ENCODE measurements at places on chromosomes 16 and 17.

DNA sequence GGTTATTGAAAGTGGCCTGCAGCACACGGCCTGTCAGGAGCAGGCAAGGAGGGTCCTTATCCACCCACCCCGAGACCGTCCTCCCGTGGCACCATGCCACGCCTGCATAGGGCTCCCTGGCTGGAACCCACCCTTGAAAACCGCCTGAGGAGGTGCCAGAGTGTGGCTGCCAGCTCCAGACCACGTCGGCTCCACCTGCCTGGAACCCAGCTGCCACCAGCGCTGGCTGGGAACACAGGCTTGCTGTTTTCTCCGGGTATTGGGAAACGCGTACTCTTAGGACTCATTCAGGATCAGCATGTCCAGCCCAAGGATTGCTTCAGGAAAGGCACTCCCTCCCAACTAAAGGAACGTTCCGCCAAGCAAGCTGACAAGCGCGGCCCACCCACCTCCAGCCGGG is 6.7 kb downstream of the ARL16 start:
- no peaks in the 10 kb centered on the region for H3K4me1 ChIP-seq
- H3K36me3 ChIP-seq = peaks cover 42% of the 10 kb centered on the region
- H3K4me3 ChIP-seq = no peak overlapping the region
- no peaks in the 10 kb centered on the region for H3K27me3 ChIP-seq
- H3K27ac ChIP-seq = no peak overlapping the region

- H3K4me3 ChIP-seq = no peak overlapping the region
- H3K27ac ChIP-seq = no peak overlapping the region
- H3K27me3 ChIP-seq = no peaks in the 10 kb centered on the region
- DNase-seq = no peak
These were observed 49.4 kb downstream of the MYH10 start for GRCh38 chr17:8580952-8581658.

- no peak overlapping the region for H3K4me3 ChIP-seq
- DNase-seq = no peak
- no peaks in the 10 kb centered on the region for H3K27me3 ChIP-seq
- H3K36me3 ChIP-seq = no peaks in the 10 kb centered on the region
- no peak overlapping the region for H3K27ac ChIP-seq
These were observed 76.1 kb downstream of the KANSL1 start for GRCh38 chr17:46117117-46117516.

DNA sequence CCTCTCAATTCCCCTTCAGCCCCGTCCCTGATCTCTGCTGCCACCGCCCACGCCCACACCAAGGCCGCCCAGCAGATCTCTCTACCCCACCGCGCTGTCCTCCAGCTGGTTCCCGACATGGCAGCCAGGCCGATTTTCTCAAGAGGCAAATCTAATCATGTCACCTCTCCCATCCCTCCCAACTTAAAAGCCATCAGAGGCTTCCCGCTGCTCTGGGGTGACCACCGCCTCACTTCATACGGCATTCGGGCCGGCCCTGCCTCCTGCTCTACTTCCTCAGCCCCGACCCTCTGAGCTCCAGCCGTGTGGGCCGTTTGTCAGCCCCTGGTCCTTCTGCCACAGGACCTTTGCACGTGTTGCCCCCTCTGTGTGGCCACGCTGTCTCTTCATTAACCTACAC is 63.2 kb downstream of the RPH3AL start:
- no peak for DNase-seq
- no peaks in the 10 kb centered on the region for H3K4me1 ChIP-seq
- H3K27ac ChIP-seq = no peak overlapping the region
- peaks cover 61% of the 10 kb centered on the region for H3K27me3 ChIP-seq

DNA sequence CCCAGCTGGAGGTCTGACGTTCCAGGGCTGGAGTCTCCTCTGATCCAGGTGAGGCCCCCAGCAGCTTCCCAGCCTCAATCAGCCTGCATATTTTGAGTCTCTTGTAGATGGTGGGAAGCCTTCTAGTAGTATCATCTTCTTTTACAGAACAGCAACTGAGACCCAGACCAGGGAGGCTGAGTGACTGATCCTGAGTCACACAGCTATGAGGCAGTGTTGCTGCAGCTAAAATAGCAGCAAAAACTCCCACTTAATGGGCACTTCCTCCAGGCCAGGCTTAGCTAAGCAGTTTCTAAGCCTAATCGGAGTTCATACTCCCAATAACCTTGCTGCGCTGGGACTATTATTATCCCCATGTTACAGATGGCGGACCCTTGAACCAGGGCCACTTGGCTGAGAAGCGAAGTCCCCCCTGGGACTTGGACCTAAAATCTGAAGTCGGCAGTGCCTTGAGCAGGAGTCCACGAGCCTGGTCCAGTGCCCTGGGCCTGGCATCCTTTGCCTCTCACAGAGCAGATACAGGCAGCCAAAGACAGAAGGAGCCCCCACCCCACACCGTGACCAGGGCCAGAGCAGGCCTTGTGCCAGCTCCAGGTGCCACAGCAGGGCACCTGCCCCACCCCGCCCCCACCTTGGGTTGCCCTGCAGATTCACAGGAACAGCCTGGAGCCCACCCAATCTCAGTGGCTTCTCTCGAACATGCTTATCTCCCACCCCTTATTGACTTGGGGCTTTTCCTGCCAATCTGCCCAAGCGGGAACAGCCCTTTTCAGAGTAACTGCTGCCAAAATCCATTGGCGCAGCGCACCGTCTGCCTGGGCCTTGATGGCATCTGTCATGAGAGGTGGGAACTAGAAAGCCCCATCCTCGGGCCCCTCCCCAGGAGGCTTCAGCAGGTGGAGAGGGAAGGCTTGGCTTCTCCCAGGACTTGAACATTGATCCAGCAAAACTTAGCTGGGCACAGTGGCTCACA is 65.1 kb downstream of the SOCS1 start:
- DNase-seq = no peak
- peaks cover under 1% of the 10 kb centered on the region for H3K4me1 ChIP-seq
- no peaks in the 10 kb centered on the region for H3K27me3 ChIP-seq
- H3K27ac ChIP-seq = no peak overlapping the region
- H3K4me3 ChIP-seq = no peak overlapping the region
- H3K36me3 ChIP-seq = no peaks in the 10 kb centered on the region

- no peaks in the 10 kb centered on the region for H3K36me3 ChIP-seq
- no peak for DNase-seq
- H3K27me3 ChIP-seq = no peaks in the 10 kb centered on the region
- H3K27ac ChIP-seq = no peak overlapping the region
These were observed 132.8 kb downstream of the SEC14L1 start for GRCh38 chr17:77273397-77274085.

DNA sequence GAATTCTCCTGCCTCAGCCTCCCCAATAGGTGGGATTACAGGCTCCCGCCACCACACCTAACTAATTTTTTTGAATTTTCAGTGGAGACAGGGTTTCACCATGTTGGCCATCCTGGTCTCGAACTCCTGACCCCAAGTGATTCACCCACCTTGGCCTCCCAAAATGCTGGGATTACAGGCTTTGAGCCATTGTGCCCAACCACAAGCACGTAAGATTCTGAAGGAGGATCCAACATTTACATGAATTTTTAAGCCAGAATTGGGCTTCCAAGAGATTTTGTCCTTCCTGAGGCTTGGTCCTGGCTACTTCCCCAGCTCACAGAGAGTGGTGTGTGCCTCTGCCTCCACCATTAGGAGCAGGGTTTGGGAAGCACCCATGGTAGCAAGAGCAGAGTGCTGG is 11.1 kb downstream of the G6PC3 start:
- no peak for DNase-seq
- peaks cover 12% of the 10 kb centered on the region for H3K4me1 ChIP-seq
- no peak overlapping the region for H3K27ac ChIP-seq
- no peaks in the 10 kb centered on the region for H3K27me3 ChIP-seq
- peaks cover 32% of the 10 kb centered on the region for H3K36me3 ChIP-seq

GRCh38 chr16:3478242-3478925 is 16.9 kb downstream of the C16orf90 start:
- H3K27me3 ChIP-seq = no peaks in the 10 kb centered on the region
- peaks cover 32% of the 10 kb centered on the region for H3K36me3 ChIP-seq
- H3K27ac ChIP-seq = no peak overlapping the region

GRCh38 chr16:29158785-29159184 is 173.9 kb downstream of the LAT start:
- no peaks in the 10 kb centered on the region for H3K36me3 ChIP-seq
- no peak for DNase-seq
- peaks cover 19% of the 10 kb centered on the region for H3K4me1 ChIP-seq
- H3K27me3 ChIP-seq = 0 out of 3 replicates have a peak, but pooled peaks cover 2% of the 10 kb centered on the region

- no peak overlapping the region for H3K4me3 ChIP-seq
- H3K36me3 ChIP-seq = no peaks in the 10 kb centered on the region
- no peak for DNase-seq
- peaks cover 17% of the 10 kb centered on the region for H3K4me1 ChIP-seq
- H3K27ac ChIP-seq = no peak overlapping the region
These were observed 19.8 kb downstream of the ACSF2 start for GRCh38 chr17:50445730-50446325.

GRCh38 chr16:61371388-61371787 is 664.9 kb downstream of the CDH8 start:
- no peak overlapping the region for H3K4me3 ChIP-seq
- H3K36me3 ChIP-seq = no peaks in the 10 kb centered on the region
- no peak for DNase-seq
- no peak overlapping the region for H3K27ac ChIP-seq

GRCh38 chr17:81395600-81396277 is 482 bp downstream of the BAHCC1 start:
- H3K36me3 ChIP-seq = peaks cover 9% of the 10 kb centered on the region
- peak overlapping the region; percentile 20 for H3K4me3 ChIP-seq
- no peaks in the 10 kb centered on the region for H3K27me3 ChIP-seq
- H3K4me1 ChIP-seq = peaks cover 12% of the 10 kb centered on the region

DNA sequence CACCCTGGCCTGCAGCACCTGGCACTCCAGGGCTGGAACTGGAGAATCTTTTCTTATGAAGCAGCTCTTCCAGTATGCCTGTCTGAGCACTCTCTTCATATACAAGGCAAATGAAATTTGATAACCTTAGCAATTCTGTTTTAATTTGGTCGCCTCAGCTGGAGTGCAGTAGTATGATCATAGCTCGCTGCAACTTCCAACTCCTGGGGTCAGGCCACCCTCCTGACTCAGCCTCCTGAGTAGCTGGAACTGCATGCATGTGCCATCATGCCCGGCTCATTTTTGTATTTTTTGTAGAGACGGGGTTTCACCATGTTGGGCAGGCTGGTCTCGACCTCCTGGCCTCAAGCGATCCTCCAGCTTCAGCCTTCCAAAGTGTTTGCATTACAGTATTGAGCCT is 140.8 kb upstream of the CHMP6 start:
- H3K27me3 ChIP-seq = no peaks in the 10 kb centered on the region
- H3K4me3 ChIP-seq = no peak overlapping the region
- H3K36me3 ChIP-seq = peaks cover 37% of the 10 kb centered on the region

- no peak overlapping the region for H3K27ac ChIP-seq
- H3K4me3 ChIP-seq = no peak overlapping the region
- DNase-seq = no peak
- H3K36me3 ChIP-seq = no peaks in the 10 kb centered on the region
These were observed 39.9 kb downstream of the CDH1 start for GRCh38 chr16:68776821-68777485.

GRCh38 chr16:57042157-57043111 is 49.9 kb upstream of the CPNE2 start:
- DNase-seq = no peak
- no peak overlapping the region for H3K4me3 ChIP-seq
- H3K36me3 ChIP-seq = no peaks in the 10 kb centered on the region
- H3K27me3 ChIP-seq = peaks cover 6% of the 10 kb centered on the region

DNA sequence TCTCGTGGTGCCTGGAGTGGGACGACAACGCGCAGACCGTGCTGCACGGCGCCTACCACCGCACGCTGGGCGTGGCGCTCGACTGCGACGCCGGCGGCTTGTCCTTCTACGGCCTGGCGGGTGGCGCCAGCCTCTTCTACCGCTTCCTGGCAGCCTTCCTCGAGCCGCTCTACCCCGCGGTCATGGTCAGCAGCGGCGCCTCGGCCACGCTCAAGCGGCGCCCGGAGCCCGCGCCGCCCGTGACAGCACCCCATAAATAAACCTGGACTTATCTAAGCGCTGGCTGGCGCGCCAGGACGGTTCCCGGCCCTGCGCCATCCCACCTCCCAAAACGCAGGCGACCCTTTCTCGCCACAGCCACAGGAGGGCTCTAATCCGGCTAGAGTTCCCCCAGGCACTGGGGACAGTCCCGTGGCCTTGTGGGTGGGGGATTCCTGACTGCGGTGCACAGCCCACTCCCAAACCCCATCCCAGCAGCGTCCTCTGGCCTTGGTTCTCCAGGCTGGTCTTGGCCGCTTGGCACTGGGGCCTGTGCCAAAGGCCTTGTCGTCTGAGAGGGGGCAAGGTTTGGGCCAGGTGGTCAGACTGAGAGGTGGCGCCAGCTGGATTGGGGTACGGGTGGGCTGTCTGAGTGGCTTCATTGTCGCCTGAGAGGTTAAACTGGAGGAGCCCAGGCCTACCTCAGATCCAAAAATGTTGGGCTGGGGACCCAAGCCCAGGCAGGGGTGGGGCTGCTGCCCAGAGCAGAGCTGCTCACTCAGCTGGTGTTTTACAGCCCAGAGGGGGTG is 10.1 kb upstream of the SLC16A5 start:
- no peaks in the 10 kb centered on the region for H3K36me3 ChIP-seq
- H3K4me1 ChIP-seq = peaks cover 23% of the 10 kb centered on the region
- H3K27me3 ChIP-seq = no peaks in the 10 kb centered on the region
- no peak overlapping the region for H3K4me3 ChIP-seq

DNA sequence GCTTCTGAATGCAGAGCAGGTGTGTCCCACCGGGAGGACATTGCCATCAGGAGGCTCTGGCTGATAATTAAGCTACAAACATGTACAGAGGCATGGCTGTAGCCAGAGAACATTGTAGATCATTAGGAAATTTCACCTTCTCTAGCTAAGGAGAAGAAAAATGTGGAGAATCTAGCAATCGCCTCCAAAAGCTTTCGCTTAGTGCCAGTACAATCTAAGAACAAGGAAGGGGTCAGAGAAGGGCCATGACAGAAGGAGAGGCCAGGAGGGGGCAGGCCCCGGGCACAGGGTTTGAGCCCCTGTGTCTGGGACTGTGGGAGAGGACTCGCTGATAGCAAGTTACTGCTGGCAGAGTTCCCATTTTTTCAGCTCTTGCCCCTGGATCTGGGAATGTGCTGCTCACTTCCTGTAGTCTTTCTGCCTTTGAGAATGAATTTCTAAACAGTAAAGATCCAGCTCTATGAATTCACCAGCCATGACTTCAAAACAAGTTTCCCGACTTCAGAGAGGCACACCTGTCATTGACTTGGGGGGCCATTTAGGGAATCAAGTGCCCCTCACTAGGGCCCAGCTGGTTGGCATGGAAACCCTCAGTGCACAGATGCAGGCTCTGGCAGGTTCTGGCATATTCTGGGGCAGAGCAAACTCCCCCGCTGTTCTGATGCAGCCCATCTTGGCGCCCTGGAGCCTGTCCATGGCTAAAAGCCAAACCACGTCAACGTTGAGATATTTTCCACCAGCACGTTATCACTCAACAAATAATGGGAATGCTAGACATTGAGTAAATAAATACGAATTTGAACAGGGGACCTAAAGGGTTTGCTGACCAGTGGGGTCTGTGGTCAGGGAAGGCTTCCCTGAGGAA is 59.5 kb upstream of the CACNG4 start:
- peaks cover 60% of the 10 kb centered on the region for H3K27me3 ChIP-seq
- H3K4me3 ChIP-seq = no peak overlapping the region
- H3K4me1 ChIP-seq = no peaks in the 10 kb centered on the region
- H3K27ac ChIP-seq = no peak overlapping the region
- no peaks in the 10 kb centered on the region for H3K36me3 ChIP-seq
- no peak for DNase-seq

- peaks cover 9% of the 10 kb centered on the region for H3K4me1 ChIP-seq
- H3K4me3 ChIP-seq = no peak overlapping the region
- peaks cover 96% of the 10 kb centered on the region for H3K36me3 ChIP-seq
- H3K27ac ChIP-seq = no peak overlapping the region
- H3K27me3 ChIP-seq = no peaks in the 10 kb centered on the region
- no peak for DNase-seq
These were observed 16.2 kb downstream of the SNN start for GRCh38 chr16:11684231-11685025.

- no peak overlapping the region for H3K27ac ChIP-seq
- DNase-seq = no peak
- H3K4me1 ChIP-seq = no peaks in the 10 kb centered on the region
- no peak overlapping the region for H3K4me3 ChIP-seq
These were observed 59.0 kb upstream of the TBX2 start for GRCh38 chr17:61340431-61341209.
